ENCODE measurements at places on chromosomes 2 and 18.
A peak's percentile ranks its signal among the peaks of the same experiment; 100 is the strongest.

DNA sequence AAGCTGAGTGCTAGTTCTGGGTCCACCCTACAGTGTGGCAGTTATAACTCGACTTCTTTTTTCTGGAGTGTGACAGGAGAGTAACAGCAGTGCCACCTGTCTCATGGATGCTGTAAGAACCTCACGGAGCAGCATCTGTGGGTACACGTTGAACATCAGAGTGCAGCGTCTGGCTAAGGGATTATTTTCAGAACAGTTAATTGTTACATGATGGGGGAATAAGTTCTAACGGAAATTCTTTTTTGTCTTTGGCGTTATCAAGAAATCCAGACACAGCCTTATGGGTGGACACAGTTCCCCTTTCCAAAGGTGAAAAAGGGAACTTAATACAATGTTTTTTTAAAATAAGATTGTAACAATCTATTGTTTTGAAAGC, 28.3 kb upstream of the TOGARAM2 start:
- no peak for DNase-seq

GRCh38 chr2:240561325-240561971, 1.3 kb downstream of the DUSP28 start:
- DNase-seq: no peak

GRCh38 chr2:207983641-207984042, 41.7 kb downstream of the PLEKHM3 start:
- DNase-seq: no peak

DNA sequence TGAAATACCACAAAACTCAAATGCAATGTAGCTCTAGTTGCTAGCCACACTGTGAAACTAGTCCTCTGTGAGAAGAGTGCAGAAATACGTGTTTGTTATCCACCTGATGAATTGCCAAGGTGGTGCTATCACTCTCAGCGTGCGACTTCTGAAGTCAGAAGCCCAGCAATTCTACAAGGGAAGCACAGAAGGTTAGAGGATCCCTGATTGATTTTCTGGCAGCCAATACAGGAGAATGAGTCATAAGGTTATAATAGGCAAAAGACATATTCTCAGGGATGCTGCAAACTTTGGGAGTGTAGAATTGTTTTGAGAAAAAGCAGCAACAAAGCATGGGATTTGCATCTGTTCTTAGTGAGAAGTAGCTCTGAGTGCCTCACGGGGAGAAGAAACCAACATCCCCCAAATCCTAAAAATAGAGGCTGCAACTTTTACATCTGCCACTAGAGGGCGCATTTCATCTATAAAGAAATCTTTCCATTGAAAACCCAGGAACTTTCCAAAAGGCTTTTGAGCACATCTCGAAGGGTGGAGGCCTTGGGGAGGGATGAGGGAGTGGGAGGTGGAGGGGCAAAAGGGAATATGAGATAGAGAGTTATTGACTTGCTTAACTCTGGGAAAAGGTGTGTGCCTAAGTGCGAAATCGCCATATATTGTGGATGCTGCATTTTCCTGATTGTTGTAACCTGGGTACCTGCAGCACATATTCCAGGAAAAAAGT, 78.0 kb downstream of the TMEM182 start:
- peak; percentile 34 for DNase-seq

DNA sequence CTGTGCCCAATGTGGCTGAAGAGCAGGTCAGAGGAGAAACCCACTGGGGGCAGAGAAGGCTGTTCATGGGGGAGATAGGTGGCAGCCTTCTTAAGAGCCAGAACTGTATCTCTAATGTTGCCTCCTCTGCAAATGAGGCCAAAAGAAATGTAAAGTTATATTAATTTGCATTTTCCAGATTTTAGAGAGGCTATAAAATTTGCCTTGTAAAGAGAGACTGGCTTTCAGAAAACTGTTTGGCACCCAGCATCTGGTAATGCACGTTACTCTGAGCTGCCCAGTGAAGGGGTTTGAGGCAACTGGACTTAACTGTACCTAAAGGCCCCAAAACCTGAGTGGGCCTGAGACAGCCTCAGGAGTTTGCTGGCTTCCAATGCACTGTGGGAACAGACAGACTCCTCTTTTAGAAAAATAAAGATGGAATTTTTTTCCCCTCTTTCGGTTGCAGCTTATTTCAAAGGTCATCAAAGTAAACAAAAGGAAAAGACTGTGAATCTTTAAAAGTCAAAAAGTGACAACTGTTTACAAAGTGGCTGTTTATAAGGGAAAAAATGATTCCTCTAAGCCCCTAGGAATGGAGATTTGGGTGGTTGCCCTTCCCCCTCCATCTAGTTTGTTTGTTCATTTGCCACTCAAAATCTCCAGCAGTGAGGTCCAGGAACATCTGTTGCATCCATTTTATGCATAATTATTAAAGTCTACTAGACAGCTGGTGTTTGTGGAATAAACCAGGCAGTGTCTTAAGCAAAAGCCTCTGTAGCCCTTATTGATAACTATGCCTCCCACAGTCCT, 132.2 kb upstream of the ZFP36L2 start:
- no peak for DNase-seq

GRCh38 chr2:74703373-74703772, 49.3 kb downstream of the SEMA4F start:
- no peak for DNase-seq
